ENCODE measurements at places on chromosomes 7 and 10.
A peak's percentile ranks its signal among the peaks of the same experiment; 100 is the strongest.

DNA sequence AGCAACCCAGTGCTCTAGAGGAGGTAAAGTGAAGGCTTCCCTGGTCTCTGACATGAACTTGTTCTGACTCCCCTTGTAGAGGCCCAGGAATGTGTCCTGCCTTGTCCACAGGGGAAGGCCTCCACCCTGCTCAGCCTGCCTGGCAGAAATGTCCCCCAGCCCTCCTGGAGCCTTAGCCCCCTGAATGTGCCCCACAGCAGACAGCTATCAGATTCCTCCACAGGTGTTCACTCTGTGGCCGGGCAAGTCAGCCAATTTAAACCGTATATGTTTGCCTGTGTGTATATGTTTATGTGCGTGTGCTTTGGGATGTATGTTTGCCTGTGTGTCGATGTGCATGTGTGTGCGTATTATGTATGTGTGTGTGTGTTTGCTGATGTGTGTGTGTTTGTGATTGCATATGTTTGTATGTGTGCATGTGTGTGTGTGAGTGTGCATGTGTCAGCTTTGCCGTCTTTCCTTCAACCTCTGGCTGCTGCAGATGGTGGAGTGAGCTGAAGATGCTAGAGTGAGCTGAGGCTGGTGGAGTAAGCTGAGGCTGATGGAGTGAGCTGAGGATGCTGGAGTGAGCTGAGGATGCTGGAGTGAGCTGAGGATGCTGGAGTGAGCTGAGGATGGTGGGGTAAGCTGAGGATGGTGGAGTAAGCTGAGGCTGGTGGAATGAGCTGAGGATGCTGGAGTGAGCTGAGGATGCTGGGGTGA, 68.9 kb upstream of the ANTXRL start:
- DNase-seq, result no peak

GRCh38 chr10:4136121-4136520, 351.1 kb upstream of the KLF6 start:
- DNase-seq, result no peak

- DNase-seq, result peak; percentile 35
These were observed 41.1 kb upstream of the INPP5A start for GRCh38 chr10:132496360-132497062.

DNA sequence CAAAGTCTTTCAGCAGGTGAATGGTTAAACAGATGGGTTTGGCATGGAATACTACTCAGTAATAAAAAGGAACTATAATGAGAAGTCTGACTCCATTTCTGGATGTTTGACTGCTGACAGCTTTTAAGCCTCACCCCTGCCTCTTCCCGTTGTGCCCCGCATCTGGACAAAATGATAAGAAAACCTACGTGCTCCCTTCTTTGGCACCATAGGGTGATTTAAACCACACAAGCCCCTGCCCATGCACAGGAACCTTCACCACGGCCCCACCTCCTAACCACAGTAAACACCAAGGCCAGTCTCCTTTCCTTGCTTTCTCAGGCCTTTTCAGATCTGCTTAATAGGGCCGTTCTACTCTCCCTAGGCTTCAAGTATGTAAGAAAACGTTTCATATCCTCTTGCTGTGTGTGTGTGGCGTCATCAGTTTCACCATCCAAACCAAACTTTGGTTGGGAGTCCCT, 47.1 kb upstream of the UBN2 start:
- no peak for DNase-seq

GRCh38 chr7:152521420-152522337, 85.9 kb upstream of the KMT2C start:
- no peak for DNase-seq

GRCh38 chr10:91162495-91163268, 57.8 kb upstream of the PCGF5 start:
- peak; percentile 58 for DNase-seq

- DNase-seq, result no peak
These were observed 75.0 kb upstream of the JCAD start for GRCh38 chr10:30134171-30134945.

- DNase-seq, result no peak
These were observed 119.1 kb downstream of the TRIM24 start for GRCh38 chr7:138579136-138579535.

DNA sequence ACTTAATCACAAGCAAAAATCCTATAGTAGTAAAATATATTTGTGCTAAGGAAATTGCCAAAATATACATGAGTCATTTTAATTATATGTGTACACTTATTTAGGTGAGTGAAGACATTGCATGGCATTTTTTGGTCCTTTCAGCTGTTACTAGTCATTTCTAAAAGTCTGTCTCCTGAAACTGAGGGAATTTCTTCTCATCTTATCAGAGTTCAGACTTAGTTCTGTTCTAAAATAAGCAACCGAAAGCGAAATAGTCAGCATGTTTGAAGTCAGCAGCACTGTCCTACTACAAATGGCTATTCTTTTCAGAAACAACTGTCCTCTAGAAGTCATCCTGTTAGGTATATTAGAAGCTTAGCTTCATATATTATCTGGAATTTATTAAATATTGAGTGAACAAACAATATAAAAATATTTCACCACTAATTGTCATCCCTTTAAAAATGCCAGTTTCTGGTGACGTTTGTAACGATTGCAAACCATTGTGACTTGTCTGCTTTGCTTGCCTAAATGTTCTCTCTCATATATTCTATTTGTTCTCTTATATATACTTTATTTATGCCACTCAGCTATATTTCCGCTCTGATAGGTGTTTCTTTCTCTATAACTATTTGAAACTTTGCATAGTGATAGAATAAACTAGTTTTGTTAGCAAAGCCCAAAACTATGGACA, 227.4 kb upstream of the KAT6B start:
- peak; percentile 16 for DNase-seq

DNA sequence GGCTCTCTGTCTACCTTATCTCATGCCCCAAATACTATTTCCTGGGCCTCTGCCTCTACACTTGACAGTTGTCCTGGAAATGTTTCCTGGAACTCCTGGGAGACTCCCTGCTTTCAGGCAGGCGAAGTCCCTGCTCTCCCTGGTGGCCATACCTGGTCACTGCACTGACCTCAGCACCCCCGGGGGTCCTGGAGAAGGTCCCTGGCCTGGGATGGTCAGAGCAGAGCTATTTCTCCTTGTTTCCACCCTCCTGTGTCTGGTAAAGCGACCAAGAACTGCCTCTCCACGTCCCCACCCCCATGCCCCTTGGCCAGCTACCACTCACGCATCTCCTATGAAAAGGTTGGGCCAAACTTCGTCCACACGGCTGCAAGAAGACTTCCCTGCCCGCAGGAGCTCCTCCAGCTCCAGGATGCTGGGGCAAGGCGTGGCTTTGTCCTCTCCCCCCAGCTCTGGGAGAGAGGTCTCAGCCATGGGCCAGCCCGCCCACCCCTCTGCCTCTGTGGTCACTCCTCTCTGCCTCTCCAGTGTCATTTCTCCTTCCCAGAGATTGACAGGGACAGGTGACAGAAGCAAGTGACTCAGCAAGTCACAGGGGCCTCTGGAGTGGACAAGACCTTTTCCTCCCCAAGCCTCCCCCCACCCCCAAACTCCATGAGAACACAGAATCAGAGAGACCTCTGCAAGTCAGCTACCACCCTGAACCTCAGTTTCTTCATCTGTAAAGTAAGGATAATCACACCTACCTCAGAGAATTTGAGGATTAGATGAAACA, 2.6 kb upstream of the SAMD8 start:
- DNase-seq, result no peak

GRCh38 chr10:115417585-115418265, 324.6 kb downstream of the ATRNL1 start:
- DNase-seq, result peak; percentile 24
